ENCODE measurements at places on chromosomes 1 and 21.

GRCh38 chr1:160256396-160257046 lies 5.8 kb downstream of the DCAF8 start:
- DNase-seq, result peak; percentile 18

DNA sequence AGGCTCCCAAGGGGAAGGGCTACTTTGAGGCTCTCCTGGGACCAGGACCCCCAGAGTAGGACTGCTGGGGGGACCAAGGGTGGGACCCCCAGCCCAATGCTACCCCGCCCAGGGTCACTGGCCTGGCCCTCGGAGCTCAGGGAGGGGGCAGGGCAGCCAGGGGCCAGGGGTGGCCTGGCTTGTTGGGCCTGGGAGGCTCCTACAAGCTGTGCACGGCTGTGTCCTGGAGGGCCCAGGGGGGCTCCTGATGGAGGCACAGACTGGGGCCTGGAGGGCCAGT lies 2.2 kb downstream of the HES4 start:
- no peak for DNase-seq

- DNase-seq, result no peak
Measured at GRCh38 chr1:180982422-180982821, 40.2 kb downstream of the STX6 start.

- no peak for DNase-seq
Measured at GRCh38 chr1:201498621-201499020, 8.3 kb downstream of the CSRP1 start.

DNA sequence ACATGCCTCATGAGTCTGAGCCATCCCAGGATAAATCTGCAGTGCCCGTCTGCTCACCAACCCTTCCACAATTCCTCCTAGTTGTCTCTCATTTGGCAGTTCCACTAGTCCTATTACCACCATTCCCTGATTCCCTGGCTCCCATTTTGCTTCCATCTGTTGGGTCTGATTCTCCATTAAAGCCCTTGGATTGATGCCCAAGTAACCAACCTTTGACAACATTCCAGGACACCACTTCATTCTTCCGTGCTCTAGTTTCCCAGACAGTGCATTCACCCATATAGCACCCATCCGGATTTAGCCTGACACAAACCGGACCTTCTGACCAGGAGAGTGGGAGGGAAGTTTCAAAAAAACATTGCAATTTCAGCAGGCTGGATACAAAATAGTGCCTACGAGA lies 189.4 kb upstream of the PALMD start:
- no peak for DNase-seq

GRCh38 chr1:184945029-184945428 lies 29.3 kb downstream of the NIBAN1 start:
- DNase-seq, result no peak

DNA sequence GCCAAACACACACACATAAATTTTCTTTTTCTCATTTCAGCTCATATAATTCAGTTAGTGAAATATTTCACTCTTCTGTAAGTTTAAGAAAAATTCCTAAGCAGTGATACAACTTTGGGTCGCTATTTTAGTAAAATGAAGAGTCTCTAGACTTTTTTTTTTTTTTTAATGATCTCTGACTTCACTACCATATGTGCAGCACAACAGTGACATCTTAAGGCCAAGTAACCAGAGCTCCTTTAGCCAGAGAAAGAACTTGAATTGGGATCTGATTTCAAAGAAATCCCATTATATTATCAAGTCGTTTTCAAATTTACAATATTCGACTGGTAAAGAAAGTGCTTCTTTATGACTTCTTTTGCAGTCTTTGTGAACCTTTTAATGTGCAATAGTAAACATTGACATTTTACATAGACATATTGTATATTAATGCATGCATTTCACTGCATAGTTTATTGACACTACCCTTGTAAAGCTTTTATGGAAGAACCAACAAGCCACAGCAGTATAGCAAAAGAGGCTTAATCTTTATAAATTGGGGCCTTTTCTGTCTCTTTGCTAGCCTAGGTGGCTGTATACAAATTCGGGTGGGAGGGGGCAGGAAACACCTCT lies 62.2 kb downstream of the LRRC40 start:
- DNase-seq, result no peak

DNA sequence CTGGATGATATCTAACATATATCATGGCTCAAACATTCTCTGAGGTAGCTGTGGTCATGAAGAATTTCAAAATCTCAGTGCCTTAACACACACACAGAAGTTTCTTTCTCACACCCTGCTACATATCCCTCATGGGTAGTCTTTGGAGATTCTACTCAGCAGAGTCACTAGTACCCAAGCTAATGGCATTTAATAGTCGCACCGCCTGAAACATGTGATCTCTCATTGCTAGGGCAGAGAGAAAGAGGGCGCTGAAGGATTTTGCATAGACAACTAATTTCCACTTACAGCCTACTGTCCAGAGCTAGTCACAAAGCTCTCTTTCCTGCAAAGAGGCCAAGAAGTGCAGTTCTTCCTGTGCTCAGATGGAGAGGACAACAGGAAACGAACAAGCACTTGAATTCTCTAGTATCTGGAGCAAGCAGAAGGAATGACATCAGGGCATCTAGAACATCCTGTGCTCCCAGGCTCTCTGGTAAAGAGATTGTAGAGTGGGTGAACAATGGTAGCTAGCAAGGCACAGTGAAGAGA lies 183.4 kb upstream of the PTBP2 start:
- DNase-seq, result peak; percentile 70

DNA sequence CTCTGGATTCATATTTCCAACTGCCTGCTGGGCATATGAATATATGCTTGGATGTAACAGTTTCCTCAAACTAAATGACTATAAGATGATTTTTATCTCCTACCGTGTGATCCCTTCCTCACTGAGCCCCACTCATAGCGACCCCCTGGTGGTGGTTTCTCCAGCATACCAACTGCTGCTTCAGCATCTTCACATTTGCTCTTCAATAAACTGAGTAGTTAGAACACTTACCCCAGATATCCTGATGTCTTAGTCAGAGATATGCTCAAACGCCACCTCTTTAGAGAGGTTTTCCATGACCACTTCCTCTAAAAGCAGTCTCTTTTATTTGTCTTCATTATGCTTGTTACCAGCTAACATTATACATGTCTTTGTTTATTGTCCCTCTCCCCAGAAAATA lies 10.2 kb upstream of the HNRNPR start:
- DNase-seq, result no peak

DNA sequence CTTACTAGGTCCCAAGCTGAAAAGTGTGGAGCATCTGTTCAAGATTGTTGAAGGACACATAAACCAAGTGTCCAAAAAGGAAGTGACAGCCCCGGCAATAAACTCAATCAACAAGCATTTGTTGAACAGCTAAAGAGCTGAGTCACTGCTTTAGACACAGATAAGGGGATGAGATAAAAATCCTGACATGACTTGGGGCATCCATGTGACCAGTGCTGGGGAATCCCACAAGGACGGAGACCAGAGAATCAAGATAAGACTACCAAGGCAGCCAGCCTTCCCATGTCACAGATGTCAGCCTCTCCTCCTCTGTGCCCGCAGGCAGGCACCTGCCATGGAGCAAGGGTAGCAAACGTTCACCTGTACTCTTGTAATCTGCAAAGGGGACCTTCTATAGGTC lies 118.6 kb upstream of the KAZN start:
- no peak for DNase-seq

GRCh38 chr1:184352776-184353175 lies 34.1 kb upstream of the C1orf21 start:
- no peak for DNase-seq

GRCh38 chr1:202235003-202235660 lies 41.5 kb downstream of the LGR6 start:
- DNase-seq, result no peak

DNA sequence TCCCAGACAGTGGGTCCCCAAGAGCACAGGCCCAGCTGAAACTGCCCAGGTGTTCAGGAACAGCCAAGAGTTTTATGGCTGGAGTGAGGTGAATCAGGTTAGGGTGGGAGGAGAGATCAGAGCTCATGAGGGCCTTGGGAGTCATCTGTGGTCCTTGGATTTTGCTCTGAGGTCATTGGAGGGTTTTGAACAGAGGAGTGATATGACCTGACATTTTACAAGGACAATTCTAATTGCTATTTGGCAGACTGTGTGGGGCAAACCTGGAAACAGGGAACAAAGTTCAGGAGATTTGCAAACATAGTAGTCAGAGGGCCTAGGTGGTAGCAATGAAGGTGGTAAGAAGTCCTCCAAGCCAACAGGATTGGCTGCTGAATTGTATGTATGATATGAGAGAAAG lies 31.1 kb upstream of the LRRN2 start:
- DNase-seq, result no peak

- no peak for DNase-seq
Measured at GRCh38 chr1:236994450-236994849, 9.8 kb downstream of the MT1HL1 start.

GRCh38 chr1:180327089-180327488 lies 97.0 kb downstream of the LHX4 start:
- DNase-seq, result no peak

- DNase-seq, result peak; percentile 4
Measured at GRCh38 chr21:32994305-32994704, 31.4 kb upstream of the OLIG2 start.

DNA sequence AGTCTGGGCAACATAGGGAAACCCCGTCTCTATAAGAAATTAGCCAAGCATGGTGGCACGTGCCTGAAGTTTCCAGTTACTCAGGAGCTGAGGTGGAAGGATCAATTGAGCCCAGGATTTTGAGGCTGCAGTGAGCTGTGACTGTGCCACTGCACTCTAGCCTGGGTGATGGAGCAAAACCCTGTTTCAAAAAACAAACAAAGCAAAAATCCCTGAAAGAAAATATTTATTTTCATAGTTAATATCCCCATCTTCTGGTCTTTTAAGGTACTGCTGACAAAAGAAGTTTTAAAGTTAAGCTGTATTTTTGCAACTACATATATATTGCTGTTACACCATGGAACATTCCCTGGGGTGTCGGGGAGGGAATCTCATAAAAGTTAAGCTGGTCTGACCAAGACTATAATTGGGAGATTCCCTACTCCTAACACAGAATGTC lies 26.0 kb downstream of the VAMP4 start:
- DNase-seq, result peak; percentile 63

GRCh38 chr21:17442165-17442564 lies 70.7 kb upstream of the CXADR start:
- DNase-seq, result no peak

GRCh38 chr1:45862008-45862407 lies 58.6 kb downstream of the MAST2 start:
- no peak for DNase-seq

DNA sequence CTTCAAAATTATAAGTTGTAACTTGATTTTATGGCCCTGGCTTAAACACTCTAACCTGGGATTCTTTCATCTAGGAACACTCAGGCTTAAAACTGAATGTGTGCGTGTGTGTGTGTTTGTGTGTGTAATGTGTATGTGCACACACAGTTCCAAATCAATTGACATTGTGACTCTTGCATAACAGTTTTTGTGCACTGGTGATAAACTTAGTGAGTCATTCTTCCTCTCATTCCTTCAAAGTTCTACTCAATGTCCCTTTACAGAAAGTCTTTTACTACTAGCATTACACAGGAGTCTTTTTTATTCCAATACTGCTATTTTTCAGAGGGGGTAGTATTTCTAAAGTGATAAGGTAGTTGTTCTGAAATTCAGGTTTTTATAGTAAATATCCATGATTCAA lies 943.6 kb downstream of the KCNT2 start:
- no peak for DNase-seq

DNA sequence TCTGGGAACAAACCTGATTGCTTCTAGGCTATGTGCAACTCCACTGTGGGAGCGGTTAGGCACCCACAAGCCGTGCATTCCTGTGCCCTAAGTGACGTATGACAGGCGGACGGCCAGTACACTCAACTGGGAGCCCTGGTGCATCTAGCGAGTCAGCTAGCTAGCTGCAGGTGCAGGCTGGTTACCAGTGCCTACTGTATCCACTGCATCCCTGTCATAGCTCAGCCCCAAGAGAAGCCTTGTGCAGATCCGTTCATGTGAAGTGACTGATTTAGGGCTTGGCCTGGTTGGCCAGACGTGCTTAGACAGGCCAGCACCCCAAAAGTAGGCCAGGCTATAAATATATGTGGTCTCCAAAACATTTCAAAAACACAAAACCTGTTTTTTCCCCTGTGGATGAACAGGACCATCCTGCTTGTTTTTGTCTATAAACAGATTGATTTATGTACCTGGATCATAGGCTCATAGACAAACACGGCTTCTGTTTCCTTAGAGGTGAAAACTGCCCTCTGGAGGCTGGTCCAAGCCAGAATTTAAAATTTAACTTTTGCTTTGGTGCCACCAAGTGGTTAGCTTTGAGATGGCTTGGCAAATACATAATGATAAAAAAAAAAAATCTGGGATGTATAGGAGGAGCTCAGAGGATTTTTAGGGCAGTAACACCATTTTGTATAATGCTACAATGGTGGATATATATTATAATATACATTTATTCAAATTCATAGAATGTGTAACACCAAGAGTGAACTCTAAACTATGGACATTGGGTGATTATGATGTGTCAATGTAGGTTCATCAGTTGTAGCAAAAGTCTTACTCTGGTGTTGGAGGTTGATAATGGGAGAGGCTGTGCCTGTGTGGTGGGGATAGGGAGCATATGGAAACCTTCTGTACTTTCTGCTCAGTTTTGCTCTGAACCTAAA lies 68.5 kb downstream of the GIPC2 start:
- peak; percentile 82 for DNase-seq

GRCh38 chr1:33970148-33970825 lies 106.4 kb downstream of the HMGB4 start:
- no peak for DNase-seq

- no peak for DNase-seq
Measured at GRCh38 chr1:53409695-53410094, 49.5 kb upstream of the DMRTB1 start.

- DNase-seq, result no peak
Measured at GRCh38 chr1:118116909-118117308, 68.1 kb downstream of the SPAG17 start.

DNA sequence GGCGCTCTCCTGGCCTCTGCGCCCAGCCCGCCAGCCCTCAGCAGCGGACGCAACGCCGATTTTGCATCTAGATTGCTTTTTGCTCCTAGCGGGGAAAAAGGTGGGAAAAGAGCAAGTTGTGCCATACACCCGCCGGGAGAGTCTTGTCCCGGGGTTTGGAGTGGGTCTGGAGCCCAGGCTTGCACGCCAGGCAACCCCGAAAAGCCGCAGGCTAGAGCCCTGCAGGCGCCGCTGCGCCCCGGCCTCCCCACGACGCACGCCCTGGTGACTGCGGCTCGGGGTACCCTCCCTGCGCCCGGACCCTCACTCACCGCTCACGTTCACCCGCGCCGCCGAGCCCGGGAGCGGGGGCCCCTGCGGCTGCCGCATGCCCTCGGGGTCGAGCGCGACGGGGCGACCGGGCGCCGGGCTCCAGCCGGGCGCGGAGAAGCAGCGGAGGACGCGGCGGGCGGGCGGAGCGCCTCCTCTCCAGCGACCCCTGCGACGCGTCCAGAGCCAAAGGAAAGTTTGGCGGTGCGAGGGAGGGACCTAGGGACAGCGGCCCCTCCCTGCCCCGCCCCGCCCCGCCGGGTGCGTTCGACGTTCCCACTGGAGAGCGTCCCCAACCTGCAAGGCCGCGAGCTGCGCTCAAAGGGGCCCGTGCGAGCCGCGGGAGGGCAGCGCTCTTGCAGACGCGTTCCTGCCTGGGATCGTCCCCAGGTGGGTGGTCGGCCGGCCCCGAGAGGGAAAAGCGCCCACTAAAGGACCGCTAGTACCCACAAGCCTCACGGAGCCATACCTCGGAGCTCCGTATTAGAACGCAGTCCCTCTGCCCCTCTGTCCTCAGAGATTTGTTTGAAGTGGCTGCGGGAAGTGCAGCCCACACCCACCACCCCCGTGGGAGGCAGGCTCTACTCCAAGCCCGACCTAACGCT lies at the start of gene LPAR3:
Gene LPAR3 (minus strand): TSS at position 502 of the 914 bp plus-strand sequence. CDS start 27,086 bp downstream, outside the sequence.
- DNase-seq, result peak; percentile 48

Measured in A673 (cell line).